ENCODE measurements at places on chromosomes 5 and 9. TPM values are rescaled to one million over a fixed set of nuclear protein-coding genes. Genes with fewer than 3 reads are reported as not detected.

Gene TAS2R1
- not detected for total RNA-seq

Gene RNF183
- total RNA-seq = not detected

Gene DRD1
- total RNA-seq = not detected

Gene GRM6
- total RNA-seq = not detected

Gene GCNT1
- total RNA-seq = 7.7 TPM

Gene ACSL6
- 21.5 TPM for total RNA-seq

Gene OTP
- total RNA-seq = not detected

Gene ARL14EPL
- not detected for total RNA-seq

Gene CCDC180
- total RNA-seq = 3.6 TPM

Gene ADAMTS13
- total RNA-seq = 2.5 TPM

DNA sequence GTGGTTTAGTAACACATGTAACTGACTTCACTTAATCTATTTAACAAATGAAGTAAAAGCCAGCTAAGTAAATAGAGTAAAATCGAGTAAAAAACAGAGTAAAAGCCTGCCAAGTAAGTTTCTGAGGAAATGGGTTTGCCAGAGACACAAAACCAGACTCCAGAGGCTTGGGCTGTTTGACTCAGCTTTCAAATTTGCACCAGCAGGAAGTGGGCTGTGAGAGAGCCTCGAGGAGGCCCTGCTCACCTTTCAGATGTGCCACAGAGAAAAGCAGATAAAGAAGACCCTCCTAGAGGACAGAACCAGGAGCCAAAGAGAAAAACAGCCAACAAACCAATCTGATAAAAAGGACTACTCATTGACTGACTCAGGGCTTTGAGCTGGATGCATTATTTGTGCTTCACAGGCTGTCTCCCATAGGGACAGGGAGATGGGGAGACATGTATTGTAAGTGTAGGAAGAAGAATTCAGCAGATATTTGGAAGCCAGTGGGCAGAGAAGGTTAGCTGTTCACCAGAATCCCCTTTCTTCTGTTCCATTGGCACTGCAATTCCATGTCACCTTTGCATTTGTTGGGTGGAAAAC lies 14.4 kb upstream of the AMACR start:
- H3K27me3 ChIP-seq = no peaks in the 10 kb centered on the region
- H3K36me3 ChIP-seq = peaks cover 16% of the 10 kb centered on the region
- DNase-seq = peak; percentile 73
- peak overlapping the region; percentile 4 for H3K4me3 ChIP-seq

DNA sequence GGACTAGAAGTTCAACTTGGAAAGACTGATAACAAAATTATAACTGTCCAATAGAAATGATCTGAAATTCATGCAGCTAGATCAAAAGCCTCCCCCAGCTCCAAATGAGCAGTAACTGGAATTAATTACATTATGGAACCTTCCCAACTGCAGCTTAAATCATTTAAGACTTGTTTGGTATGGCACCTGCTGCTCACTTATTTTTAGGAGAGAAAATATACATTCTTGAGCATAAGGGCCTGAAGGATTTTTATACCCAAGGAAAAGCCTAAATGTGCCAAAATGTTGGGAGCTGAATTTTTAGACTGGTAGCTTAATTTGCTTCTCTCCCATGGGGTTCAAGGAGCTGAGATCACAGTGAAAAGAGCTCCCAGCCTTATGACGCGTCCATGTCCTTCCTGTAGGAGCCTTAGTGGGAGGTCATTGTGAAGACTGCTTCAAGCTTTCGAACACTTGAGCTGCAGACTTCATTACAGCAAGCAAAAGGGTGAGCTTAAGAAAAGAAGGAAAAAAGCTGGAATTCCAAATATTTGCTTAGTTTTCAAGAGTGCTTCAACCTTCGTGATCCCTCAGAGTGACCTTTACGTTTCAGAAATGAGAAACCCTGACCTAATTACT lies 276.0 kb downstream of the DMAC1 start:
- H3K27me3 ChIP-seq = peaks cover 28% of the 10 kb centered on the region
- no peak overlapping the region for H3K27ac ChIP-seq
- H3K4me1 ChIP-seq = no peaks in the 10 kb centered on the region
- DNase-seq = no peak

- no peak overlapping the region for H3K27ac ChIP-seq
- no peaks in the 10 kb centered on the region for H3K27me3 ChIP-seq
- no peak overlapping the region for H3K4me3 ChIP-seq
- DNase-seq = peak; percentile 55
Measured at GRCh38 chr5:156815988-156816599, 34.0 kb upstream of the PPP1R2B start.

GRCh38 chr9:75027187-75028107 lies 646 bp downstream of the CARNMT1 start:
- peaks cover 44% of the 10 kb centered on the region for H3K4me1 ChIP-seq
- H3K4me3 ChIP-seq = peak overlapping the region; percentile 95
- peaks cover 10% of the 10 kb centered on the region for H3K36me3 ChIP-seq
- H3K27me3 ChIP-seq = no peaks in the 10 kb centered on the region
- H3K27ac ChIP-seq = peak overlapping the region; percentile 98

DNA sequence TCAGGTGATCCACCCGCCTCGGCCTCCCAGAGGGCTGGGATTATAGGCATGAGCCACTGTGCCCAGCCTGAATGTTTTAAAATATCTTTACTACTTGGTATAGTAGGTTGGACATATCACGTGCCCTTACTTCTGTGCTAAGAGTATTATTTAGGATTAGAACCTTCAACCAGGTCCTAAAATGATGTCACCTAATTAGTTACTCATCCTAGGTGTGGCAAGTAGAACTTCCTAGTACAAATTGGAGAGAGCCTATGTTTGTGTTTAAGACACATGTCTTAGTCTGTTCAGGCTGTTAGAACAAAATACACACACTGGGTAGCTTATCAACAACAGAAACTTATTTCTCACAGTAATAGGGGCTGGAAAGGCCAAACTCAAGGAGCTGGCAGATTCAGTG lies 51.5 kb downstream of the ZFAND5 start:
- peaks cover 5% of the 10 kb centered on the region for H3K27me3 ChIP-seq
- no peaks in the 10 kb centered on the region for H3K4me1 ChIP-seq
- DNase-seq = no peak

- no peak overlapping the region for H3K4me3 ChIP-seq
- H3K36me3 ChIP-seq = peaks cover 59% of the 10 kb centered on the region
- no peak overlapping the region for H3K27ac ChIP-seq
- DNase-seq = no peak
Measured at GRCh38 chr9:120568816-120569215, 11.2 kb downstream of the CDK5RAP2 start.

GRCh38 chr5:145554399-145554798 lies 280.7 kb downstream of the PRELID2 start:
- DNase-seq = no peak
- H3K4me3 ChIP-seq = no peak overlapping the region
- no peak overlapping the region for H3K27ac ChIP-seq
- no peaks in the 10 kb centered on the region for H3K4me1 ChIP-seq

DNA sequence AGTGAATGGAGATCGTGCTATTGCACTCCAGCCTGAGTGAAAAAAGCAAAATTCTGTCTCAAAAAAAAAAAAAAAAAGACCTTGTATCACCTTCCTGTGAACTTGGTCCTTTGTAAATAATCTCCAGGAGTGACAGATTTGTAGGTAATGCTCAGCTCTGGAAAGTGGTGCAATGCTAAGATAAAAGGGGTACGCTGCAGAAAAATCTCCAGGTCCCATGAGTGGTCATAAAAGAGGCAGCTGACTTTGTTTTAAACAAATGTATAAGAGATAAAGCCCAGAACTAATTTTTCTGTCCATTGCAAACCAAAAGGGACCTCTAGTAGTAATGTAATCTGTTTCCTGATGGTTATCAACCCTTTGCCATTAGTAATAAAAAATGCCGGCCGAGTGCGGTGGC lies 33.7 kb downstream of the RNF44 start:
- peaks cover 74% of the 10 kb centered on the region for H3K36me3 ChIP-seq
- no peaks in the 10 kb centered on the region for H3K4me1 ChIP-seq
- no peak overlapping the region for H3K27ac ChIP-seq
- DNase-seq = no peak

DNA sequence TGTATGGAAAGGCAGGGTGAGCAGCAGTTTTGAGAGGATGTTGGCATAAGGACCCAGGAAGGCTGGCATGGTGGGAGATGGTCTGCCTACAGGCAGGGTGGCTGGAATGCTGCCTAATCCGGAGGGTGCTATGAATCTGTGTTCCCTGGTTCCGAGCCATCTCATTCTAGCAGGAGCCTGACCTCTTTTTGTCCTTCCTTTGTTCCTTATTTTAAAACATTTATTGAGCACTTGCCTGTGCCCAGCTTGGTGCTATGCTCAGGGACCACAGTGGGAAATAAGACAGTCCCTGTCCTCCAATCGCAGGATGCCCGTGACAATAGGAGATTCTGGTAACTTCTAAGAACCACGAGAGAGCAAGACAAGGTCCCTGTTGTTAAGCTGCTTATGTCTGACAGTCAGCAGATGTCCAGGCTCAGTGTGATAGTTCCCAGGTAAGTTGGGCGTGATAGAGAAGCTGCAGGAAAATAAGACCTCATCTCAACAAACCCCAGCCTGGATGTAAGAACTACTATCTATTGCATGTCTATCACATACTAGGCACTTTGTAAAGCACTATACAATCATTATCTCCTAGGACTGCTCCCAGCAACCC lies 9.1 kb upstream of the ZBTB34 start:
- H3K27ac ChIP-seq = no peak overlapping the region
- H3K4me1 ChIP-seq = no peaks in the 10 kb centered on the region
- no peak for DNase-seq
- no peak overlapping the region for H3K4me3 ChIP-seq
- H3K27me3 ChIP-seq = peaks cover 32% of the 10 kb centered on the region

DNA sequence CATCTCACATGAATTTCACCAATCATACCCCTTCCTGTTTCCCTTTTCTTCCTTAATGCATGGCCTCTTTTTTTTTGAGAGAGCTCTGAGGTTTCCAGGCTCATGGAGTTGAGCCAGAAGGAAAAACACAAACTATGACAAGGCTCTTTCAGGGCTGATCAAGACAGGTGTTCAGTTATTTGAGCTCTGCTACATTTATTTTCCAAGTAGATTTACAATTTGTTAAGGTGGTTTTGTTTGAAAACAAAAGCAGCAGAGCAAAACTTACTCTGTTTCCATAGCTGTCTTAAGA lies 62.4 kb upstream of the IL7R start:
- H3K27me3 ChIP-seq = no peaks in the 10 kb centered on the region
- H3K36me3 ChIP-seq = peaks cover 5% of the 10 kb centered on the region
- no peak for DNase-seq
- no peak overlapping the region for H3K4me3 ChIP-seq
- peak overlapping the region; percentile 30 for H3K27ac ChIP-seq

DNA sequence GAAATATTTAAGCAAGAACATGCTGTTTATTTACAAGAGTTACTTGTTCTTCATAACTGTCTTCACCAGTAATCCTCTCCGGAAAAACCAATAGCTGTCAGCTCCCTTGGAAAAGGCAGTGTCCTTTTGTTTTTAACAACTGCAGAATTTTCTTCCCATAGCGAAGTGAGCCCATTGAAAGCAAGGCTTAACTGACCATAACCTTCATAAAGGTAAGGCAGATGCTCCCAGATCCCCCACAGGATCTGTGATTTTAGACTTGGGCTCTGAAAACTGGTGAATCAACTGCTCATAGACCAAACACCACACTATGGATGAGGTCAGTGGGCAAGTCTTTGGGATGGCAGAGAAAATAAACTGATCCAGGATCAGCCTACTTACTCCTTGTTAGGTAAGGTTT lies 155.0 kb downstream of the GLIS3 start:
- no peak overlapping the region for H3K27ac ChIP-seq
- H3K4me3 ChIP-seq = no peak overlapping the region
- no peaks in the 10 kb centered on the region for H3K36me3 ChIP-seq
- DNase-seq = no peak
- H3K27me3 ChIP-seq = peaks cover 2% of the 10 kb centered on the region
- H3K4me1 ChIP-seq = no peaks in the 10 kb centered on the region

- no peaks in the 10 kb centered on the region for H3K27me3 ChIP-seq
- peaks cover 24% of the 10 kb centered on the region for H3K36me3 ChIP-seq
- peak overlapping the region; percentile 100 for H3K27ac ChIP-seq
- peak; percentile 86 for DNase-seq
Measured at GRCh38 chr5:150411245-150411979, 1.3 kb downstream of the CD74 start.

DNA sequence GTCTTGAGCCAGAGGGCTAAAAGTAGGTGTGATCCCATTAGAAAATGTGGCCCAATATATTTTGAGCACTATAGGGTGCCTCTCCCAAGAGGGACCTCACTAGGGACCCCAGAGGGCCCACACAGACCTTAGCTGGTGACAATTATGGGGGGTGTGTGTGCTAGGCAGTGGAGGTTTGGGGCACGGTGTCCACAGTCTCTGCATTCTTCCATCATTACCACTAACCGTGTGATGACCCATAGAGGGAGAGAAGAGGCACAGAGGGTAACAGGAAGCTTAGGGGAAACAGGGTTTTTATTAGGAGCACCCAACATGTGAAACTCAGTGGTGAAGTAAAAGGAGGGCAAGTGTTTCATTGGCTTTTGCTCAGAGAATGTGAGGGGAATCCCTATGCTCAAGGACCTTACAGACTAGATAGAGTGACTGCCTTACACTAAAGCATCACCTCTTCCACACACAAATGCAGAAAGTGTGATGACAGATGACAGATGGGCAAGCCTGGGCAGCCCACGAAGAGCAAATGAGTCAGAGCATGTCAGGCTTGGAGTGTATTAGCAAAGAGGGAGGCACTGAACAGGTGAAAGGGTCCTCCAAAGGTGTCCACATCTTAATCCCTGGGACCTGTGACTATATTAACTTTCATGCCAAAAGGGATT lies 2.5 kb upstream of the ACTL7A start:
- DNase-seq = no peak
- H3K4me3 ChIP-seq = no peak overlapping the region
- no peaks in the 10 kb centered on the region for H3K4me1 ChIP-seq
- H3K36me3 ChIP-seq = no peaks in the 10 kb centered on the region

- no peak for DNase-seq
- H3K27ac ChIP-seq = no peak overlapping the region
- H3K4me3 ChIP-seq = no peak overlapping the region
- H3K36me3 ChIP-seq = peaks cover 9% of the 10 kb centered on the region
Measured at GRCh38 chr5:62585751-62586150, 7.1 kb downstream of the LRRC70 start.

- no peak overlapping the region for H3K27ac ChIP-seq
- no peak overlapping the region for H3K4me3 ChIP-seq
- no peaks in the 10 kb centered on the region for H3K4me1 ChIP-seq
- no peaks in the 10 kb centered on the region for H3K27me3 ChIP-seq
Measured at GRCh38 chr5:101608322-101608721, 687.8 kb downstream of the SLCO4C1 start.

GRCh38 chr5:158884827-158885518 lies 214.7 kb downstream of the EBF1 start:
- no peaks in the 10 kb centered on the region for H3K27me3 ChIP-seq
- H3K4me3 ChIP-seq = no peak overlapping the region
- H3K27ac ChIP-seq = no peak overlapping the region

DNA sequence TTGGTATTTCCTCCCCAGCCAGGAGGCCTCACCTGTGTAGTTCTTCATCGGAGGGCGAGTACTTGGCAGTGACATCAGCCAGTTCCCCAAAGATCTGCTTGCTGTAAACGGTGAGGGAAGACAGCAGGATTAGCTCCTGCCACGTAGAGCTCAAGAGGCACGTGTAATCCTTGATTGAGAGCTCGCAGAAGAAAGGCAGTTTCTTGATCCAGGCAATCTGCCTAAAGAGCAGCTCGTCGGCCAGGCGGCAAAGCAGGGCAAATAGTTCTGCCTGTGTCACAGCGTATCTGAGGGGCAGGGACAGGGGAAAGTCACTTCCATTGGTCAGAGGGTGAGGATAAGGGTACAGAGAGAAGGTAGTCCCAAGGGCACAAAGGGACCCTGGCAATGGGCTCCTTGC lies 28.6 kb upstream of the NR5A1 start:
- peaks cover 15% of the 10 kb centered on the region for H3K27me3 ChIP-seq
- H3K36me3 ChIP-seq = no peaks in the 10 kb centered on the region
- no peak overlapping the region for H3K27ac ChIP-seq
- H3K4me3 ChIP-seq = no peak overlapping the region
